ENCODE measurements at places on chromosomes 11 and 22.

DNA sequence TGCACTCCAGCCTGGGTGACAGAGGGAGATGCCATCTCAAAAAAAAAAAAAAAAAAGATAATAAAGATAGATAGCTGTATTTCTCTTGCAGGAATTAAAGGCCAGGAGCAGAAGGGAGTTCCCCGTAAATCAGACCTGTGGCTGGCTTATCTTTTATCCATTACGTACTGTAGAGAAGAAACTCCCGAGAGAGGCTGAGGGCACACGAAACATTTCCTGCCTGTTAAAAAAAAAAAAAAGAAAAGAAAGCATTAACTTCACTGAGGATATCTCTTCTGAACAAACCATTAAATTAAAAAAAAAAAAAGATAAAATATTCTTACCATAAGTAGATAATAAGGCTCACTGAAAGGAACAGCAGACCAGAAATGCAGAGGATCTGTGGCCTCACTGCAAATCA lies 22.5 kb downstream of the P4HA3 start:
- DNase-seq = no peak

GRCh38 chr11:31109446-31109845 lies 260.1 kb downstream of the DCDC1 start:
- no peak for DNase-seq

- DNase-seq = no peak
Measured at GRCh38 chr11:1987024-1987423, 10.6 kb downstream of the H19 start.

DNA sequence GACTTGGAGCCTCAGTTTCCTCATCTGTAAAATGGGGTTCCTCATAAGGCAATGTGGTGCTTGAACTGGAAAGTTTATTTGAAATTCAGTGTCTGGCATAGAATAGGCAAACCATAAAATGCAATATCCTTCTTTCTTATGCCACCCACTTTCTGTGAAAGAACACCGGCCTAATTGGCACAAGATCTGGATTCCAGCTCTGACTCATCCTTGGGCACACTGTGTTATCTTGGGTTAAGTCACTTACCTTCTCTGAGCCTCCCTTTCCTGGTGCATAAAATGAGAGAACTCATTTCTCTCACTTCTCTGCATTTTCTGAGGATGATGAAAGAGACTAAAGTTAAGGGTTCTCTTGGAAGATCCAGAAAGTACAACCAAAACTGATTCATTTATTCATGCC lies 5.1 kb downstream of the INSC start:
- DNase-seq = peak; percentile 44

GRCh38 chr11:56846631-56847576 lies 98.4 kb upstream of the OR9G4 start:
- DNase-seq = no peak

DNA sequence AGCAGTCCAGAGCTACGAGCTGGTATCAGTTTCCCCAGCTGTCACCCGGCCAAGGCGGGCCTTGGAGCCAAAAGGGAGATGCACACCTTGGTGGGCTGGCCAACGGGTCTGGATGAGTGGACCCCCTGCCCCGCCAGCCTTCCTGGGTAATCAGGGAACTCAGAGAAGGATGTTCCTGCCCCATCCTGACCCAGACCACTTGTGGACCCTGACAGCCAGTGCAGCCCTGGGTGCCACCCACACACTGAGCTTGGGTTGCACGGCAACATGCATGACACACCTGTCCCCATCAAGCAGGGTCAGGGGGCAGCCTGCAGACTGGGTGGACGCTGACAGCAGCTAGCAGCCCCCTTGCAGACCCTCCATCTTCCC lies 8.6 kb downstream of the SLC25A1 start:
- DNase-seq = no peak

GRCh38 chr11:14242733-14243132 lies 116.2 kb downstream of the RRAS2 start:
- DNase-seq = no peak

GRCh38 chr22:47329727-47330650 lies 567.5 kb downstream of the TBC1D22A start:
- no peak for DNase-seq

DNA sequence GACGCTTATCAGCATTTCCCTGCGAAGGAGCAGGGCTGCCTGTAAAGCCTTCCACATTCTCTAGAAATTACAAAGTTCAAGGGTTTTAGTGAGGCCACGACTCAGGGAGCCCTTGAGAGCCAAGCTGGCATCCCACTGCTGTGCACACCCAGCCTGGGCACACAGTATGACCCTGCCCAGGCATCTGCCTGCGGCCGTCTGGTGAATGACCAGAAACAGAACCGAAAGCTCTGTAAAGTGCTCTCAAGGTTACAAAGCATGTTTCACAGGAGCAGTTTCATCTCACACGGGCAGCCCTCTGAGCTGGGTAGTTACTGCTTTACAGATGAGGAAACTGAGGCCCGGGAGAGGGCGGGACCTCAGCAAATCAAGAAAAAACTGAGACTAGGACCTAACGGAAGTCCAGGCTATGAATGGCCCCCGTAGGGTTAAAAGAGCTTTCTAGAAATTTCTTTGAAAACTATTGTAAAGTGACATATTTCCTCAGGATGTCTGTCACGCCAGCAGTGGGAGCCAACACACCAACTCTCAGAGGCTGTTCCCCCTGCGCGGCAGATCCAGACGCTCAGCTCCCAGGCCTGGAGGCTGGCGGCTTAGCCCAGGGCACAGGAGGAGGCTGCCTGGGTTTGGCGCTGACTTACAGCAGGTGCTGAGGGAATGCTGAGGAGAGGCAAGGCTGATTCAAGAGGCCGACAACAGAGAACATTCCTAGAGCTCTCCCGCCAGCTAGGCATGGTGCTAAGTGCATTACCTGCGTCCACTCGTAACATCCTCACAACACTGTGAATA lies 7.7 kb upstream of the TCF20 start:
- peak; percentile 12 for DNase-seq

DNA sequence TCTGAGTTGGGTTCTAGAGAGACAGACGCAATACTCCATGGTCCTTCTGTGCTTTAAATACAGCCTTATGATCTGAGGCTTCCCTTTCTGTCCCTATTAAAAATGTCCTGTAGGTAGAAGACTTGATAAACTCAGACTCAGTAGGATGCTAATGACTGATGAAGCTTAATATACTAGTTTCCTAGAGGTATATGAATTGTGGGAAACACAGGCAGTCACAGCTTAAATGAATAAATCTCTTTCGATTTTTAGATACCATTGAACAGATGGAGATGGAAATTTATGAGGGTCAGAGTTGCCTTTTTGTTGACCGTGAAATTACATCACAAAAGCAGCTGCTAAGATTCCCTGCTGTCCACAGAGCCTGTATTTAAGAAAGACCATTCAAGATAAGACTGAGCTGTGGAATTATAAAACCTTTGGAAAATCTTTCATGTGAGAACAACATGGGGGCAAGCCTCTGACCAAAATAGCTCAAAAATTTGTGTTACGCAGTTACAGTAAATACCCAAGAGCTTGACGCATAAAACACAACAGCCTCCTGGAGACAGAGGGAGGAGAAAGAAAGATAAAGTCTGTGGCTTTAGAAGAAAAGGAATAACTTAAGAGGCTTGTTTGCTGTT lies 172.3 kb downstream of the AASDHPPT start:
- DNase-seq = no peak

DNA sequence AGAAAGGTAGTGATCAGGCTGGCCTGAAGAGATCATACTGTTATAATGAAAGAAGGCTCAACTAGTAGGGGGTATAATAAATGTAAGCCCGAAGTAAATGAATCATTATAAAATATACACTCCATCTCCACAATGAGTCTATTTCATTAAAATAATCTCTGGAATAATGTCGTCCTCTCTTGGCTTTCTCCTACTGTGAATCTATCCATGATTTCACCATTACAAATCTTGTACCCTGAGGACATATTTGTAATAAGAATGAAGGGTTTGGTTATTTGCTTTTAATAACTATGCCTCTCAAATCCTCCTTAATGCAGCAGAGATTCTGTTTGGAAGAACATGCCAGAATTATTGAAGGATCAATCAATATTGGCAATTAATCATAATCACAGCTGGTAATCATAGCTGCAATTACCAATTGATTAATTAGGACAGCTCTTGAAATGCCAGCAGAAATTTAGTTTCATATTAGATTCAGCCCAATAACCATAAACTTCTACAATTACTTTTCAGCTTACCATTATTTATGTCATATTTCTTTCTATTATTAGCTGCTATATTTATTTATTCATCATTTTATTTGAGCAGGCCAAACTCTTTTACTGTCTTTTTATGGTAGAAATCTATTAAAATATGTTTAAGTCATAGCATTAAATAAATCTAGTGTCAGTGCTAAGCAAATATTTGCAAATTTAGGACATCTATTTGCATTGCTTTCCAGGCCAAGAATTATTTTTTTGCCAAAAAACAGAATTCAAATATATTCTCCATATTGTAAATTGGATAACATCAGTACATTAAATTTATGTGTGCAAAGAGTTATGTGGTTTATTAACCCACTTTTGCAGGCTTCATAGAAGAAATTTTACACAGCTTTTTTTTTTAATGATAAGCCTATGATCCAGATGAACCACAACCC lies 588.4 kb upstream of the LRRC4C start:
- DNase-seq = no peak

DNA sequence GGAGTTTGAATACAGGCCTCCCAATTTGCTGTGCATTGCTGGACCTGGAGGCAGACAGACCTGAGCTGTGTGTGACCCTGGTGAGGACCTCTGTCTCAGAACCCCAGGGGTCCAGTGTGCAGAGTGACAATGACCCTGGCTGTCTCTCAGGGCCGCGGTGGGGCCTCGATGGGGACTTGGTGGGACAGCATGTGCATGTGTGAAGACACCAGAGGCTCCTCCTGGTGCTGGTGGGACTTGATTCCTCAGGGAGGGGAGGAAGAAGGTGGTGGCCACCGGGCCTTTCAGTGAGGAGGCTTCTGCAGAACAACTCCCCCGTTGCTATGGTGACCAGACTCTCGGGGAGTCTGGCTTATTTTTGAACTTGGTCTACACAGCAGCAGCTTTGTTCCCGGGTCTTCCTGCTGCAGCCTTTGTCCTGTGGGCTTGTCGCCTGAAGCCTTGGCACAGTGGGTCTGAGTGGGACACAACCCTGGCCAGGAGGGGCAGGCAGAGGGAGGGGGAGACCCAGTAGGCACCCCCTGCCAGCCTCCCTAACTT lies 35.3 kb downstream of the MCM5 start:
- DNase-seq = no peak

GRCh38 chr11:110356762-110357671 lies 60.6 kb upstream of the RDX start:
- DNase-seq = peak; percentile 60

GRCh38 chr11:118415739-118416068 lies 14.3 kb downstream of the ATP5MG start:
- peak; percentile 70 for DNase-seq

- peak; percentile 56 for DNase-seq
Measured at GRCh38 chr22:39634530-39635405, 64.2 kb downstream of the CACNA1I start.

- DNase-seq = no peak
Measured at GRCh38 chr11:9899676-9900075, 235.8 kb downstream of the SWAP70 start.

DNA sequence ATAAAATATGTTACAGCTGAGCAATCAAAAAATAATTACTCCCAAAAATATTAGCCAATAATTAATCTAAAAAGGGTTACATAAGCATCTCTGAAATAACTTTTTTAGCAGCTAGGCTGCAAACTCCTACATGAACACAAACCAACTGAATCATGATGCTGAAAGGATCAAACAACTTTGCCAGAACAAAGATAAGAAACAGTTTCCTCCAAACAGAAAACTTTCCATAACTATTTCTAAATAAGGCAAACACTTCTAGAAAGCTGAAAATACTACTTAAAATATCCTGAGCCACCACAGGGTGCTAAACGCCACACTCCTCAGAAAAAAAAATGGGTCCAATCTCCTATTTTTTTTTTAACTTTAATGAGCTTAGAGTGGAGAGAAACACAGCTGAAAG lies 68.6 kb upstream of the ARHGAP32 start:
- no peak for DNase-seq

DNA sequence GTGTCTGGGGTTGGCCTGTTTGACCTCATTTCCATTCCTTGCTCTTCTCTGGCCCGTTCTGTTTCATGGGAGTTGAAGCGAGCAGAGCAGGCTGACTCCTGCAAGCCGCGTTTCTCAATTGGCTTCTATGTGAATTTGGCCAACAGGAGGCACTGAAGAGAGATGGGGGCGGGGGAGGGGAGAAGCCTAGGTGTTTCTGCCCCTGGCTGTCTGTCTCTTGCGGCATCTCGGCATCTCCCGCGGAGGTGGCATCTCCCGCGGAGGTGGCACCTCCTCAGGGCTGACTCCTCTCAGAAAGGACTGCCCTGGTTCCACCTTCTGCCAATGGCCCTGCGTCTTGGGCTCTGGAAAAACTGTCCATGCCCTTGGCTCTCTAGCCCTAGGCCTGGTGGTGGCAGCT lies 125.6 kb upstream of the CSNK2A3 start:
- no peak for DNase-seq

DNA sequence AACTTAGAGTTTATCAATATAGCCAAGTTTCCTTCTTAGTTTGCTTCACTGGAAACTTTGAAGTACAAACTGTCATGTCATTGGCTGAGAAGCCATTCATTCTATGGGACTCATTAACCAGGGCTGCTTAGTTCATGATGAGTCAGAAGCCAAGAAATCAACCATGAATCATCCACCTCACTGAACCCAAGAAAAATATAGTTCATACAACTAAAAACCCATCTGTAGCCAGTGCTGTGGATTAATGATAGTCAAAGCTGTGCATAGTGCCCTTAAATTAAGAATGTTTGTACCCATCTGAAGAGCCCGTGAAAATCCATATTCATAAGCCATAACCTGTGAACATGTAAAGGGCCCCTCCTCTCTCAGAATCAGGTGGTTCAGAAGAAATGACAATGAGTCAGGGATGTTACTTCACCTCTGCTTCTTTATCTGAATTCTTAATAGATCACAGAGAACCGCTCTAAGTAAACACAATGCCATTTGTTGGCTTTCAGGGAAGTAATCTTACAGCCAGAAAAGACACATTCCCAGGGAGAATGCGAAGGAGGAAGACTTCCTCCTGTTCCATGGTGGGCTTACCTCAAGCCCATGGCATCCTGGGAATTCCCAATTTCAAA lies 25.4 kb downstream of the MMP20 start:
- peak; percentile 83 for DNase-seq

DNA sequence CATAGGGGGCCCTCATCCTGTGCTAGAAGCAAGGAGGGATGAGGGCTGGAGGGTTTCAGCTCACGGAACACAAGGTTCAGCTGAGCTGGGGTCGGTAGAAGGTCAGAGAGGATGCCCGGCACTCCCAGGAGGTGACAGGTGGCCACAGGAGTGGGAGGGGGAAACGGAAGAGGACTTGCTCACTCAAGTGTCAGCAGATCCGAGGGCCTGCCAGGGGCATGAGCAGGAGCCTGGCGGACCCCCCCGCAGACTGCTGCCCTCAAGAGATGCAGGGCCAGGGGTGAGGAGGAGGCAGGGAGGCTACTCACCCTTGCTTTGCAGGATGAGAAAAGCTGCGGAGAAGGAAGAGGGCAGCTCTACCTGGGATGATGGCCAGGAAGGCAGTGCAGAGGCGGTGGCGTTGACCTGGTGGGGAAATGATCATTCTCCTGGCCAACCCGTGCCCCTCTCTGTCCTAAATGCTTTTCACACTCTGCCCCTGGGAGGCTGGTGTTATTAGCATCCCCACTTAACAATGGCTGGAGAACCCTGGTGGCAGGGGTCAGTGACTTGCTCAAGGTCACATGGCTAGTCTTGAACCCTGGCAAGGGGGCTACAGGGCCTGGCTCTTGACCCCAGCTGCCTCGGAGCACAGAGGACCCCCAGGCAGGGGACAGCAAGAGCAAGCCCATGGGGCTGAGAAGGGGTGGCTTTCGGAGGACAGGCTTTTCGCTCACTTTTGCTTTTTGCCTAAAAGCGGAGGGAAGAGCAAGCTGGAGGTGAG lies 30.1 kb upstream of the CSNK1E start:
- no peak for DNase-seq

GRCh38 chr11:20459865-20460264 lies 72.3 kb downstream of the PRMT3 start:
- no peak for DNase-seq
